ENCODE measurements at places on chromosomes 2 and 18. TPM values are rescaled to one million over a fixed set of nuclear protein-coding genes. Genes with fewer than 3 reads are reported as not detected.

The PAX3 gene
- not detected for total RNA-seq

The IL1R1 gene
- total RNA-seq = 1.7 TPM

The AKAIN1 gene
- not detected for total RNA-seq

DNA sequence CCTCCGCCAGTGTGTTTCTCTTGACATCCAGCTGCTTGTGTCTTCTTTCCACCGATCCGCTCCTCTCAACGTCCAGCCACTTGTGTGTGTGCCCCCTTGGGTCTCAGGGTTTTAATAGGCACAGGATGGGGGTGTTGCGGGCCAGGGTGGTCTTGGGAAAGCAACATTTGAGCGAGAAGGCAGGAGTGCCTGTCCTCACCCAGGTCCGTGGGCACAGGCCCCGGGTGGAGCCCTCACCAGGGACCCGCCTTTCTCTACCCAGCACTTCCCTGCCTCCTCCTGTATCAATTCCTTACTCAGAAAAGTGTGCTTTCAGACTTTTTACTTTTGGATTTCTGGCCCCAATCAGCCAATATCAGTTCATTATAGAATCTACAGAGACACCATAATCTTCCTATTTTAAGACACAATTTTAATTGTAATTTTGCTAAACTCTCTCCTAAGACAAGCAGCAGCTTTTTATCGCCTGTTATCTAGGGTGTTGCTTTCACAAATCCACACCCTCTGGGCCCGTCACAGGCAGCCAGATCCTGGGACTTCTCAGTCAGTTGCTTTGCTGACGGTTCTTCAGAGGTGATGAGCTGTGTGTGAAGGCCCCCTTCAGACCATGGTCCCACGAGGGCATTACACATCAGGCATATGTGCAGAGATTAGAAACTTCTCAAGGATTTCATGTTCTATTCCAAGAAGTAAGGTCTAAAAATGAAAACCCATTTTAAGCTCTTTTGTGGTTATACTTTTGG lies 96.0 kb upstream of the FHL2 start:
- no peak for DNase-seq

DNA sequence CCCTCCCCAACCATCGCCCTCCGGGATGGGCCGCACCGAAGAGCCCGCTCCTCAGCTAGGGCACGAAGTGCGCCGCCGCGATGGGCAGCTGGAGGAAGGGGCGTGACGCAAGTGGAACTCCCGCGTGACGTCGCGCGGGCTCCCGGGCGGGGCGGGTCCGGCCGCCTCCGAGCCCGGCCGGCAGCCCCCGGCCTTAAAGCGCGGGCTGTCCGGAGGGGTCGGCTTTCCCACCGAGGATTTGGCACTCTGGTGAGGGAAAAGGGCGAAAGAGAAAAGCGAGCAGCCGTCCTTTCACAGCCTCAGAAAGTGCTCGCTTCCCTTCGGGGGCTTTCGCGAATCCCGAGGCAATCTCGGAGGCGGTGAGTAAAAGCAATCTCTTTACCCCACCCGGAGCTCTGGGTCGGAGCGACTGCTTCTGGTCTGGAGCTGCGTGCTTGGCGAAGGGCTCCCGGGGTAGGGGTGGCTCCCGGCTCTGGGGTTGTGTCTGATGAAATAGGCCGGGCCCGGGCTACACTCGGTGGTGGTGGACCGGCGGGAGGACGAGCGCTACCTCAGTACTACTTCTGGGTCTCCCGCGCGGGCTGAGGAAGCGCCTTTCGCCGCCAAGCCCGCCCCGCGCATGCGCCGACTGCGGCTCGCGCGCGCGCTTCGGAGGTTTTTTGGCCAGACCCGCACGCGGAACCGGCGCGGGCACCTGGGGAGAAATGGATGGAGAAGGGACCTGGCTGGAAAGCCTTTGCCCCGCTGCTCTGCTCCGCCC lies at the start of gene RBBP8:
RBBP8 (plus strand) TSS at position 123 of the 760 bp plus-strand sequence. CDS start 3,524 bp downstream, outside the sequence.
- DNase-seq = peak; percentile 65

Measured in A172 (cell line).